ENCODE measurements at places on chromosomes 11 and 22.

DNA sequence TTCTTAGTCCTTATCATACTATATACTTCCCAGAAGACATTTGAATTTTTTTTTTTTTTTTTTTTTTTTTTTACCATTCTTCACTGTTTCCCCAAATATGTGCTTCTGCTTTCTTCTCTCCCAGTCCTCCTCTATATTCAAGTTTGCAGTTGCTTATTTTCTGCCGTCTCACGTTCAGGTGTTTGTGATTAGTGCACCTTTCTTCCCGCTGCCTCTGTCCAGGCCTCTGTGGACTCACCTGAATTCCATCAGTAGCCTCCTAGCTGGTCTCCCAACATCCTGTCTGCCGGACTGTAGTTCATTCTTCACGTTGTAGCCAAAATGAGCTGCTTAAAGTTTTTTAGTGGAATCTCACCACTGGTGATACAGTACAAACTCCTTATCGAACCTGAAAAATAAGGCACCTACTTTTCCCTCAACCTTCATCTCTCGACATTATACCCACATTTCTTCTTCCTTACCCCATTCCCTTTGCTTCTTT is 795 bp upstream of the MSANTD4 start:
- no peak for DNase-seq

GRCh38 chr11:12129227-12129626 is 18.8 kb downstream of the MICAL2 start:
- no peak for DNase-seq

DNA sequence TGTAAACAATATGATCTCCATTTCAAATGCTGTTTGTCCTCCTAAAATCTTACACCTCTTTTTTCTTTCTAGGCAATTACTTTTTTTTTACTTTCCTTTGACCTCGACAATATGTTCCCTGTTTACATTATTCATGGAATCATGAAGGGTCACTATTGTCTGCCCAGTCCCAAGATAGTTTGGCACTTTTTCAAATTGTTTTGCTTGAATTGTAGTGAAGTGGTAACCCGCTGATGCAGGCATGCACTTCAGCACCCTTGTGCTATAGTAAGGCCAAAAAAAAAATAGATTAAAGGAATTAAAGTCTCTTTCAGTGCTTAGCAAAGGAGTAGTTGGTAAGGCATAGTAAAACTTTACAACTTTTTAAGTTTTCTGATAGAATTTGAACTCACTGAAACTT is 90.9 kb downstream of the PAX6 start:
- no peak for DNase-seq

DNA sequence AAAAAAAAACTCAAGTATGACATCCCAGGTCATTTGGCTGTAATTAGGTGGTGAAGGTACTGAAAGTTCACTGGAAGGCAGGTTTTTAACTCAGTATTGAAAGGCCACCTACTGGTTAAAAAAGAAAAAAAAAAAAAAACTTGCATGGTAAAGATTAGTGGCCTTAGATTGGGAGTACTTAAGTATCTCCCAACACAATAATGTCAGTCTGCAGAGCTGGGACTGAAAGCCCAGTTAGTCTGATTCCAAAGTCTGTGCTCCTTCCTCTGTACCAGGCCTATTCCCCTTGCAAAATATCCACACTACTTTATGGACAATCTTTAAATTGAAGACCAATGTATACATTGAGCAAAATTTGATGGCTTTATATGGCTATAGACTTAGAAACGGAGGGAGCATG is 85.5 kb downstream of the NOX4 start:
- DNase-seq = no peak

DNA sequence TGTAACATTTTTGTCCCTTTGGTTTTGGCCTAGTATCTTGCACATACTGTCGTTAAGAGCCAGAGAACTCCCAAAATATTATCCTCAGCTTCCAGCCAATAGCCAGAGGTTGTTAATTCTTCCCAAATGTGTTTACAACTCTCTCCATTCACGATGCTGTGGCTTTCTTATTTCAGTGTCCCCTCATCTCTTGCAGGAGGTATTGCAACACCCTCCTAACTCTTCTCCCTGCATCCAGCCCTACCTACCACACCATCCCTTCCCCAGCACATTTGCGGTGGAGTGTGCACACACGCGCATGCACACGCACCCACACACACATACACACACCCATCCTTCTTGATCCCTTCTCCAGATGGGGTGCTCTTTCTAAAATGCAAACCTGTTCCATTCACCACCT is 75.6 kb upstream of the LMO2 start:
- DNase-seq = no peak

DNA sequence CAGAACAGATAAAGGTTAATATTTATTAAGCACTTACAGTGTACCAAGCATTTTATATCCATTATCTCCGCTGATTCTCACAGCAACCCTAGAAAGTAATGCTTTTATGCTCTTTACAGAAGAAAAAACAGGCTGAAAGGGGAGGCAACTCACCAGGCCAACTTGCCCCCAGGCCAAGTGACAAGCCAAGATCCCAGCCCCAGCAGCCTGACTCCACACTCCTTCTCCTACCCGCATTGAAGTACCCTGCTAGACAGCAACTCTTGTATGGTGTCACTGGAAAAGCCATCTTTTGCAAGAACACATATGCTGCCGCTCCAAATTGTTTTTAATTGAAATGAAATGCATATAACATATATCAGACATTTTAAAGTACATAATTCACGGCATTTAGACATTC is 25.6 kb downstream of the SMCO4 start:
- DNase-seq = no peak

- DNase-seq = peak; percentile 97
Observed at GRCh38 chr22:38755911-38756532, at the start of gene SUN2. Gene SUN2 (minus strand): TSS chr22:38755998. CDS start chr22:38752628, 3,370 bp downstream.

DNA sequence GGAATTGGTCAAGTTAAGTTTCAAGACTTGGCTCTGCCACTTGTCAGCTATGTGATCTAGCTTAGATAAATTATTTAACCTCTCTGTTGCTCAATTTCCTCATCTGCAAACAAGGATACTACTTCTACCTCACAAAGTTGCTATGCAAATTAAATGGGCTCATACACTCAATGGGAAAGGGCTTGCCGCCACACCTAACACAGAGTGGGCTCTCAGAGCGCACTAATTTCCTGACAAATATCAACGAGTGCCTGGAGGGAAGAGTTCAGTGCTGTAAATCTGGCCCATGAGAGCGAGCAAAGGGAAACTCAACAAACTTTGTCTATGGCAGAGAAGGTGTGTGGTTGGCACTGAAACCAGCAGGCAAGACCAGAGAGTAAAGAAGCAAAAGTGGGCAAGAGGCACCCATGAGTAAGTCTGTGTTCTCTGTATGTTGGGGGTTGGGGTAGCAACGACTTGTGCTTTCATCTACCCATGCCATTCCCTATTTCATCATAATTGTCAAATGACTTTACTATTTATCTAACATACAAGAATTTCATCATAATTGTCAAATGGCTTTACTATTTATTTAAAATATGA is 60.7 kb upstream of the PHF21A start:
- DNase-seq = no peak

GRCh38 chr11:34266090-34266912 is 91.5 kb downstream of the ABTB2 start:
- no peak for DNase-seq

GRCh38 chr22:49295465-49295743 is 532.3 kb downstream of the BRD1 start:
- peak; percentile 40 for DNase-seq

GRCh38 chr11:71397961-71398360 is 50.2 kb downstream of the DHCR7 start:
- DNase-seq = no peak

DNA sequence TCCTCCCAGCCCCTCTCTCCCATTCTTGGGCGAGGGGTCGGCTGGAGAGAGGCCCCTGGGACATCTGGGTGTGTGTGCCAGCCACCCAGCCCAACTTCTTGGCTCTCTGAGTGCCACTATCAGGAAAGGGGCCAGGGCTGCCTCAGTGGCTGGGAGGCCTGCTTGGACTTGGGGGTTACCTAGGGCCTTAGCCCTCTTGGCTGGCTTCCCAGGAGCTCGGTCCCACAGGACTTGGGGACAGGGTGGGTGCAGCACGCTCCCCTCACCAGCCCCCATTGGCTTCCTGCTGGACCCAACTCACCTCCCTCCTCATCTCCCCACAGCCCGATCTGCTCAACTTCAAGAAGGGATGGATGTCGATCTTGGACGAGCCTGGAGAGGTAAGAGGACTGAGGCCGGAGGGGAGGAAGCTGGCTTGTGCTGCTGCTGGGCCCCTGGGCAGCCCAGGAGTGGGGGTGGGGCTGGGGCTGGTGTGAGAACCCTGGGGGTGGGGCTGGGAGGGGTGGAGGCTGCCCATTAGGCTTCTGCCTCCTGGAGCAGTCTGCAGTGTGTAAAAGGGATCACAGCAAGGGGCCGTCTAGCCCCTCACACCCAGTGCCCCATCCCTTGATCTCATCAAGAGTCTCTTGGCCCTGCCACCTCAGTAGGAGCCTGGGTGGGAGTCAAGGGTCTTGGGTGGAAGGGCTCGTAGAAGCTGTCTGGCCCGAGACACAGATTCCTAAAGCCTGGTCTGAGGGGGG is 54.8 kb downstream of the TRIOBP start:
- DNase-seq = no peak

Measured in coronary artery (tissue), 2 donors.